ENCODE measurements at places on chromosomes 1 and 21. TPM values are rescaled to one million over a fixed set of nuclear protein-coding genes. Genes with fewer than 3 reads are reported as not detected.

Gene SEMA4A
- total RNA-seq: not detected

Gene VSIG8
- total RNA-seq: not detected

Gene GMEB1
- total RNA-seq: 5.9 TPM

Gene PDC
- 0.31 TPM for total RNA-seq

Gene PDZK1
- total RNA-seq: 0.10 TPM

Gene SELE
- not detected for total RNA-seq

Gene ZMYND12
- total RNA-seq: 1.2 TPM

Gene PTPN7
- not detected for total RNA-seq

Gene NPPA
- not detected for total RNA-seq

Gene S100A1
- total RNA-seq: not detected

Gene GNG12
- 129 TPM for total RNA-seq

Gene FCRLA
- not detected for total RNA-seq

Gene LIN28A
- total RNA-seq: not detected

Gene ITGB2
- total RNA-seq: not detected

Gene CFHR1
- 0.25 TPM for total RNA-seq

Gene FCRLB
- total RNA-seq: 1.4 TPM

Gene MYOM3
- not detected for total RNA-seq

Gene SGIP1
- 0.05 TPM for total RNA-seq

Gene OR2AK2
- total RNA-seq: not detected

Gene RAB3B
- total RNA-seq: 0.15 TPM

Gene PTPRF
- total RNA-seq: 9.3 TPM

Gene CLCA1
- total RNA-seq: not detected

Gene RNU1-3
- under 0.01 TPM for total RNA-seq

Gene CA14
- not detected for total RNA-seq

Gene VASH2
- 0.54 TPM for total RNA-seq

Gene TSSK3
- not detected for total RNA-seq

Gene GRIK1
- total RNA-seq: not detected

Gene FAM163A
- not detected for total RNA-seq

Gene LEFTY1
- total RNA-seq: not detected

Gene TMPRSS3
- total RNA-seq: not detected

Gene NUDT4B
- 19.0 TPM for total RNA-seq

Gene OR2L13
- total RNA-seq: not detected

Gene PCP4L1
- total RNA-seq: not detected

Gene CFHR4
- not detected for total RNA-seq

Gene CD101
- total RNA-seq: 0.49 TPM

Gene CFAP298
- 20.2 TPM for total RNA-seq

Gene LMOD1
- 5.7 TPM for total RNA-seq

Gene CHI3L1
- total RNA-seq: 3,366 TPM

Gene KIF14
- 0.44 TPM for total RNA-seq

Gene NBPF12
- total RNA-seq: 2.2 TPM

Gene HORMAD1
- not detected for total RNA-seq

Gene GUCA2A
- not detected for total RNA-seq

Gene AURKAIP1
- 109 TPM for total RNA-seq

Gene DMRTA2
- total RNA-seq: not detected

Gene TP73
- not detected for total RNA-seq

Gene RGS13
- not detected for total RNA-seq

Gene PYCR2
- total RNA-seq: 42.4 TPM

Gene TMEM200B
- total RNA-seq: 12.5 TPM

Gene CRYZL1
- total RNA-seq: 20.2 TPM

Gene KCNQ4
- 0.10 TPM for total RNA-seq
